ENCODE measurements at places on chromosomes 3 and 15.

DNA sequence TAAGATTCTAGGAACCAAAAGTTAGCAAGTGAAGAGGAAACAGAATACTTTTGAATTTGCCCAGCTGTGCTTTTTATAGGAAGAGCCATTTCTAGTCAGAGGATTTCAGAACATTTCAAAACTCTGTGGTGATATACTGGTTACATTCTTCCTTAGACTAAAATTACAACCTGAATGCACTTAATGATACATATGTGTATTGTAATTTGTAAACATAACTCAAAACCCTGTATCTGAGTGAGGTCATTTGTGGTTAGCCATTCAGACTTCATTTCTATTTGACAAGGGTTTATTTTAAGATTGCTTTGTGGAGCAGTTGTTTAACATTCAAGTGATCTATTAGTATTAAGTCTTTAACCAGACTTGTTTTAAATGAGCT lies 59.4 kb upstream of the TRIM71 start:
- no peak overlapping the region for H3K27ac ChIP-seq
- no peak overlapping the region for H3K4me3 ChIP-seq
- no peaks in the 10 kb centered on the region for H3K4me1 ChIP-seq
- no peaks in the 10 kb centered on the region for H3K27me3 ChIP-seq

GRCh38 chr3:7254251-7254650 lies 393.3 kb downstream of the GRM7 start:
- H3K36me3 ChIP-seq = no peaks in the 10 kb centered on the region
- H3K27ac ChIP-seq = no peak overlapping the region
- DNase-seq = no peak
- H3K4me3 ChIP-seq = no peak overlapping the region

GRCh38 chr3:50512131-50512530 lies 8.7 kb upstream of the CACNA2D2 start:
- DNase-seq = no peak
- no peak overlapping the region for H3K27ac ChIP-seq
- H3K4me3 ChIP-seq = no peak overlapping the region
- H3K4me1 ChIP-seq = peaks cover 15% of the 10 kb centered on the region

- H3K27ac ChIP-seq = no peak overlapping the region
- no peak for DNase-seq
- H3K36me3 ChIP-seq = no peaks in the 10 kb centered on the region
- H3K4me3 ChIP-seq = no peak overlapping the region
Measured at GRCh38 chr3:122960652-122961051, 66.9 kb downstream of the SEMA5B start.

GRCh38 chr15:68678746-68679145 lies 100.0 kb downstream of the CORO2B start:
- H3K4me3 ChIP-seq = no peak overlapping the region
- no peaks in the 10 kb centered on the region for H3K27me3 ChIP-seq
- peak; percentile 51 for DNase-seq
- no peaks in the 10 kb centered on the region for H3K36me3 ChIP-seq
- no peak overlapping the region for H3K27ac ChIP-seq

GRCh38 chr3:176595307-176595706 lies 602.0 kb downstream of the TBL1XR1 start:
- H3K36me3 ChIP-seq = no peaks in the 10 kb centered on the region
- H3K27ac ChIP-seq = no peak overlapping the region
- no peak overlapping the region for H3K4me3 ChIP-seq
- no peaks in the 10 kb centered on the region for H3K4me1 ChIP-seq

- H3K36me3 ChIP-seq = no peaks in the 10 kb centered on the region
- no peak for DNase-seq
- no peaks in the 10 kb centered on the region for H3K4me1 ChIP-seq
- H3K27me3 ChIP-seq = no peaks in the 10 kb centered on the region
- no peak overlapping the region for H3K4me3 ChIP-seq
Measured at GRCh38 chr15:99580076-99580475, 14.3 kb downstream of the MEF2A start.

- no peaks in the 10 kb centered on the region for H3K27me3 ChIP-seq
- no peak overlapping the region for H3K4me3 ChIP-seq
- no peaks in the 10 kb centered on the region for H3K36me3 ChIP-seq
- DNase-seq = no peak
- H3K27ac ChIP-seq = peak overlapping the region; percentile 57
- no peaks in the 10 kb centered on the region for H3K4me1 ChIP-seq
Measured at GRCh38 chr3:64900617-64901521, 213.1 kb upstream of the ADAMTS9 start.

- peaks cover 5% of the 10 kb centered on the region for H3K36me3 ChIP-seq
- H3K27ac ChIP-seq = no peak overlapping the region
- DNase-seq = no peak
- H3K4me3 ChIP-seq = no peak overlapping the region
- peaks cover 11% of the 10 kb centered on the region for H3K4me1 ChIP-seq
Measured at GRCh38 chr15:77393471-77393840, 26.4 kb downstream of the PEAK1 start.

DNA sequence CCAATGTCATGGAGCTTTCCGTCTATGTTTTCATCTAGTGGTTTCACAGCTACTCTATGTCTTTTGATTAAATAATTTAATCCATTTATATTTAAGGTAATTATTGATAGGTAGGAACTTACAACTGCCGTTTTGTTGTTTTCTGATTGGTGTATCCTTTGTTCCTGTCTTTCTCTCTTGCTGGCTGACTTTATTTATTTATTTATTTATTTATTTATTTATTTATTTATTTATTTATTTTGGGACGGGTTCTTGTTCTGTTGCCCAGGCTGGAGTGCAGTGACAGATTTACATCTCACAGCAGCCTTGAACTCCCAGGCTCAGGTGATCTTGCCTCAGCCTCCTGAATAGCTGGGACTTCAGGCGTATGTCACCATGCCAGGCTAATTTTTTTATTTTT lies 299.2 kb upstream of the COL8A1 start:
- H3K27me3 ChIP-seq = no peaks in the 10 kb centered on the region
- DNase-seq = no peak
- H3K4me3 ChIP-seq = no peak overlapping the region
- no peaks in the 10 kb centered on the region for H3K36me3 ChIP-seq
- no peaks in the 10 kb centered on the region for H3K4me1 ChIP-seq
- no peak overlapping the region for H3K27ac ChIP-seq

GRCh38 chr3:30400926-30401325 lies 205.5 kb upstream of the TGFBR2 start:
- H3K4me3 ChIP-seq = no peak overlapping the region
- no peak for DNase-seq

- H3K27me3 ChIP-seq = no peaks in the 10 kb centered on the region
- H3K4me1 ChIP-seq = no peaks in the 10 kb centered on the region
- H3K27ac ChIP-seq = no peak overlapping the region
- DNase-seq = no peak
- no peaks in the 10 kb centered on the region for H3K36me3 ChIP-seq
- no peak overlapping the region for H3K4me3 ChIP-seq
Measured at GRCh38 chr3:53150247-53151085, 10.5 kb upstream of the PRKCD start.

- H3K4me1 ChIP-seq = no peaks in the 10 kb centered on the region
- H3K36me3 ChIP-seq = no peaks in the 10 kb centered on the region
- no peaks in the 10 kb centered on the region for H3K27me3 ChIP-seq
- no peak overlapping the region for H3K27ac ChIP-seq
Measured at GRCh38 chr15:54576298-54576935, 598.2 kb downstream of the UNC13C start.

GRCh38 chr15:58546066-58546591 lies 114.3 kb downstream of the LIPC start:
- H3K27me3 ChIP-seq = no peaks in the 10 kb centered on the region
- DNase-seq = no peak
- no peak overlapping the region for H3K4me3 ChIP-seq
- H3K27ac ChIP-seq = no peak overlapping the region
- H3K4me1 ChIP-seq = no peaks in the 10 kb centered on the region

GRCh38 chr3:172307141-172307560 lies 141.1 kb downstream of the GHSR start:
- peaks cover 5% of the 10 kb centered on the region for H3K4me1 ChIP-seq
- H3K4me3 ChIP-seq = no peak overlapping the region
- DNase-seq = no peak

DNA sequence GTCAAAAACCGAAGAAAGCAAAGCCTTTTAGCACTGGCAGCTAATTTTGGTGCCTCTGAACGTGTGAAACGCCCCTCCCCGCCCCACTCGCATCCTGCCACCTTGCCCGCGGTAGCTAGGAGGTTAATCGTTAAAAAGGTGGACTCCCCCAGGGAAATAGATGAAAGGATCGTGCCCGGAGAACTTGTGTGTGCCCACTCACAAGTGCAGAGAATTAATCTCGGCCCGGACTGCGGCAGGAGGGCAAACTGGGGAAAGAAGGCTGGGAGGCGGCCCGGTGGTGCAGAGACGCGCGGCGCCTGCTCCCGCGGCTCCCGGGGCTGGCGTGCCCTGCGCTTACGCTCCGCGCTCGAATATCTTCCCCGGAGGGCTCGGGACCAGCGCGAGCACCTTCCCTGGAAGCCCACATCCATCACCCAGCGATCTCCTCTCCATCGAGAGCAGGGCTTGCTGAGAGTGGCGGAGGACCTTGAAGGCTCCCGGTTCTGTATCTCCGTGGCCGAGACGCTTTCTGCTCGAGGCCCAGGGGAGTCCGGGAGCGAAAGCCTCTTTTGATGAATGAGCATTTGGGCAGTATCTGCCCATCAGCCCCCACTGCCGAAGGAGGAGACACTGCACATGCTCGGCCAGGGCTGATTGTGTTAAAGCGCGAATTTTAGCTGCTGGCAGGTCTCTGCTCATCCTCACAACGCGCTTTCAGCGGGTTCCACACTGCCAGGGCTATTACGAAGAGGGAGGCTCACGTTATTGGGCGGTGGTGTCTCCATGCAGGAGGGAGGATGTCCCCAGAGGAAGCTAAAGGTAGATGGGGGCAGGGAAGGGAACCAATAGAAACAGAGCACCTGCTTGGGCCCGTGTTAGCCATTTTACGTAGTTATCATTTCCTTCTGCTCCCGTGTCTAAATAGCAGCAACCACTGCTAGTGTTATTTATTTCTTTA lies 1.3 kb upstream of the SPTSSB start:
- no peak for DNase-seq
- no peak overlapping the region for H3K27ac ChIP-seq
- peaks cover 4% of the 10 kb centered on the region for H3K27me3 ChIP-seq
- peaks cover 7% of the 10 kb centered on the region for H3K4me1 ChIP-seq
- H3K36me3 ChIP-seq = no peaks in the 10 kb centered on the region

GRCh38 chr3:49803465-49804140 lies 542 bp downstream of the INKA1 start:
- H3K36me3 ChIP-seq = no peaks in the 10 kb centered on the region
- peak overlapping the region; percentile 92 for H3K4me3 ChIP-seq
- peaks cover 22% of the 10 kb centered on the region for H3K4me1 ChIP-seq
- no peaks in the 10 kb centered on the region for H3K27me3 ChIP-seq
- H3K27ac ChIP-seq = peak overlapping the region; percentile 87
- DNase-seq = no peak

DNA sequence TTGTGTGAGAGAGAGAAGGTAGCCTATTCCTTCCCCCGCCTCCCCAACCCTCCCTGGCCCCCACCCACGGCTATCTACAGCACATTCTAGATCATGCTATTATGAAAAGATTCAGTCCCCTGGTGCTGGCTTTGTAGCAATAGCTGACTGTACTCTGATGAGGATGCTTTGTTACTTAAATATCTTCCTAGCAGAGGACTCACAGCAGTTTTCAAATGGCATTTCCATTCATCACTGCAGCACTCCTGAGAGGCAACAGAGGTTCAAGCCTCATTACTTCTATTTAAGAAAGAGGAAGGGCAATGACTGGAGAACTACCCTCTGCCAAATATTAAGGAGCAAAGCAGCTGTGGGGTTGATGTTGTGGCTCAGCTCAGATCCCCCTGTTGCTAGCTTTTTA lies 61.0 kb downstream of the LRRN1 start:
- H3K27me3 ChIP-seq = no peaks in the 10 kb centered on the region
- H3K4me1 ChIP-seq = no peaks in the 10 kb centered on the region
- H3K36me3 ChIP-seq = no peaks in the 10 kb centered on the region
- no peak overlapping the region for H3K4me3 ChIP-seq
- no peak overlapping the region for H3K27ac ChIP-seq
- DNase-seq = no peak

GRCh38 chr15:39695793-39696192 lies 86.8 kb downstream of the FSIP1 start:
- H3K4me3 ChIP-seq = no peak overlapping the region
- H3K27me3 ChIP-seq = no peaks in the 10 kb centered on the region

DNA sequence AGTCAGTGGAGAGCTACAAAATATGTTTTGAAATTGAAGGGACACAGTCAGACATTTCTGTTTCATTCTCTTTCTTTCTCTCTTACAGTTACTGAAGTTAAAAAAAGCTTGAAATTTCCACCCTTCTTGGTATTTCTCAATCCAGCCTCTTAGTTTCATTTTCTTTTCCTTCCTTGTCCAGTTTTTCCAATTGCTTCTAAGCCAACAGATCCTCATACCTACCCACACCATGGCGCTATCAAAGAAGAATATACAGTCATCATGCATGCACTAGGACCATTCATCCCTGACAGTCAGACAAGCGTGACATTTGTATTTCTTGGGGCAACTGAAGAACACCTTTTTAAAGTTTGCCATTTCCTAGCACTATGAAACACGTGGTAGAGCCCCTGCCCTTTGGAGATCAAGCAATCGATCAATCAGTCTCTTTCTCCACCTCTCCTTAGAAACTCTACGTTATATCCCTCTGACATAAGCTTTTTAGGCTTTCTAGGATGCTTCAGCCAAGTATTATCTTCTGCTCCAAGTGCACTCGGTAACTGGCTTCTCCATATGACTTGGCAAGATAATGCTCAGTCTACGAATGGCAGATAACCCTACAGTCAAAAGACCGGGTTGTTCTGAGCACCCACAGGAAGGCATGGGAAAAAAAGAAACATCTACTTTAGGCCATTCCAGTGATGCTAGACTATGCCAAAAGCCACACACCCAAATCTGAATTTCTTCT lies 65.4 kb downstream of the FBN1 start:
- H3K4me3 ChIP-seq = peak overlapping the region; percentile 13
- no peaks in the 10 kb centered on the region for H3K27me3 ChIP-seq
- H3K36me3 ChIP-seq = no peaks in the 10 kb centered on the region
- H3K4me1 ChIP-seq = no peaks in the 10 kb centered on the region
- H3K27ac ChIP-seq = peak overlapping the region; percentile 35

DNA sequence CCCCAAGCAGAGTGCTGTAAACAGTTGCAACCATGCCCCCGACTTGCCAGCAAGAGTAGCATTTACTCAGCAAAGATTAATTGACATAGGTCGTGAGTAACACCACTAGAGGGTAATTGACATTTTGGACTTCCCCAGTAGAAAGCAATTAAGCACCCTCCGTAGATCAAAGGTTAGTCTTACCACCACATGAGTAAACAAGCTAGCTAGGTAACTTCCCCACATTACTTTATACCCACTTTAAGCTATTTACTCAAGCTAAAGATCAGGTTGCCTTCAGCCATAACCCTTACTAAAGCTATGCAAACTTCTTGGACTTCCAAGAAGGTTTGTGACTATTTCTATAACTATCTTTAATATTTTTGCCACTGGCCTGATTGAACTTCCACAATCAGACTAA lies 1072.7 kb downstream of the OTOL1 start:
- no peaks in the 10 kb centered on the region for H3K27me3 ChIP-seq
- H3K36me3 ChIP-seq = no peaks in the 10 kb centered on the region
- DNase-seq = no peak
- no peak overlapping the region for H3K4me3 ChIP-seq
- H3K4me1 ChIP-seq = no peaks in the 10 kb centered on the region

DNA sequence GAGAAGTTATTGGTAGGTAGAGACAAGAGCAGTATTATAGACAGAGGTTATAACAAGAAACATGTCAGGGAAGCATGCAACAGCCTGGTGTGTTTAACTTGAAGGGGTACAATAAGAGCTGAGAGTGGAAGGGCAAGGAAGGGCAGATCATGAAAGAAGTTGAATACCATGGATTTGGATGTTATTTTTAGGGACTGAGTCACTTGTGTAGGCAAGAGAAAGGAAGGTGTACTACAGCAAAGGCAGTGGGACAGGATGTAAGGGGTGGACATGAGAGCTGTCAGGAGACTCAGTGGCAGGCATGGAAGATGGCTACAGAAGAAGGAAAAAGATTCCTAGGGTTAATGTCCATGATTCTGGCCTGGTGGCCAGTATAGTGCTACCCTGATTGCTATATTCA lies 66.4 kb downstream of the TFG start:
- H3K27me3 ChIP-seq = no peaks in the 10 kb centered on the region
- H3K36me3 ChIP-seq = peaks cover 19% of the 10 kb centered on the region
- H3K27ac ChIP-seq = no peak overlapping the region
